ENCODE measurements at places on chromosomes 2 and 18. TPM values are rescaled to one million over a fixed set of nuclear protein-coding genes. Genes with fewer than 3 reads are reported as not detected.

Gene ACVR1C
- total RNA-seq, result 0.83 TPM

Gene STEAP3
- 42.4 TPM for total RNA-seq

Gene MEP1B
- total RNA-seq, result not detected

Gene MC4R
- total RNA-seq, result not detected

Gene EFHD1
- 0.19 TPM for total RNA-seq

Gene VRK2
- 35.0 TPM for total RNA-seq

Gene AGXT
- not detected for total RNA-seq

Gene GCG
- 0.17 TPM for total RNA-seq

Gene KCNJ3
- total RNA-seq, result under 0.01 TPM

Gene QPCT
- total RNA-seq, result 0.13 TPM

Gene STPG4
- 0.19 TPM for total RNA-seq

Gene LYPD6
- 16.6 TPM for total RNA-seq

Gene REG1B
- not detected for total RNA-seq

Gene PJVK
- total RNA-seq, result 2.1 TPM

Gene CYRIA
- 3.5 TPM for total RNA-seq

Gene BCL11A
- 0.13 TPM for total RNA-seq

Gene TMEM237
- total RNA-seq, result 92.9 TPM

Gene HMSD
- total RNA-seq, result not detected

Gene CKAP2L
- 33.2 TPM for total RNA-seq

Gene ADAM17
- 25.2 TPM for total RNA-seq

Gene MLPH
- total RNA-seq, result 155 TPM

Gene DSC2
- not detected for total RNA-seq

Gene UGT1A4
- not detected for total RNA-seq

Gene TMEM178A
- 0.06 TPM for total RNA-seq

Gene RBM43
- 3.0 TPM for total RNA-seq

Gene IMPA2
- 15.9 TPM for total RNA-seq

Gene PRSS56
- 0.40 TPM for total RNA-seq

Gene CRACDL
- not detected for total RNA-seq

Gene MBD5
- 19.2 TPM for total RNA-seq

Gene COL4A3
- total RNA-seq, result not detected

Gene CNTNAP5
- not detected for total RNA-seq

Gene FNDC4
- 25.9 TPM for total RNA-seq

Gene SCYGR4
- total RNA-seq, result not detected

Gene KCNE4
- total RNA-seq, result 4.0 TPM

Gene CTIF
- total RNA-seq, result 15.8 TPM

Gene CXCR4
- total RNA-seq, result not detected

Gene MC2R
- not detected for total RNA-seq

Gene LTBP1
- total RNA-seq, result 79.2 TPM

Gene SOWAHC
- 7.3 TPM for total RNA-seq

Gene RNU2-63P
- total RNA-seq, result not detected

Gene ADGRF3
- total RNA-seq, result not detected

Gene RBKS
- 1.5 TPM for total RNA-seq

Gene POTEE
- not detected for total RNA-seq

Gene IL18RAP
- not detected for total RNA-seq

Gene DOK1
- total RNA-seq, result 25.1 TPM

Gene DNAH7
- total RNA-seq, result 0.26 TPM

Gene SRD5A2
- not detected for total RNA-seq

Gene LYG2
- total RNA-seq, result not detected

Gene SMYD1
- 1.6 TPM for total RNA-seq

Gene SLC25A12
- 20.0 TPM for total RNA-seq

Gene RAX
- not detected for total RNA-seq

Gene NT5C1B
- not detected for total RNA-seq
